ENCODE measurements at places on chromosomes 5 and 9. TPM values are rescaled to one million over a fixed set of nuclear protein-coding genes. Genes with fewer than 3 reads are reported as not detected.
A peak's percentile ranks its signal among the peaks of the same experiment; 100 is the strongest.

DNA sequence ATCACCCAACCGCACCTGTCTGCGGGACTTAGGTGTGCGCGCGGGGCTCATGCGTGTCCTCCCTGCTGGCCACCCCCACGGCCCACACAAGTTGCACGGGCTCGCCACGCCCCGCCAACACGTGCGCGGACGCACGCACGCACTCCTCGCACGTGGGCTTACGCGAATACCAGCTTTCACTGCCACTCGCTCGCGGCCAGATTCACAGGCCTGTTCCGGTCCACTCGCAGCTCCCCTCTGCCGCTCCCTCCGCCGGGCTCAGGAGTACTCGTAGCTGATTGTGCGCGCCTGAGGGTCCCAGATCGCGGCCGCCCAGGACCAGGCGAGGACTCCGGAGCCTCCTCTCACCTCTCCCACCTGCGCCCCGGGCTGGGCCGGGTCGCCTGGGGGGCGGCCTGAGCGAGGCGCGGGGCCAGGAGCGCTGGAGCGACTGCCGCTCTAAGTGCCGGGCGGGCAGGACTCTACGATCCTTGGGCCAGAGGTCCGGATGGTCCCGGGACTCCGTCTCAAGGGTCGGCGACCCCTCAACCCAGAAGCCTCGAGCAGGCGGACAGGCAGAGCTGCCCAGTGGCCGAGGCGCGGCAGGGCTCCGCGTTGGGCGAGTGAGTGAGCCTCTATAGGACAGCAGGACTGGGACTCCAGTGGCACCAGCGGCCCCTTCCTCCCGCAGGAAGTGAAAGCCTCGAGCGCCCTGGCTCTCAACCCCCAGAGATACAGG lies 3.4 kb downstream of the PCDHGC5 start:
- H3K27ac ChIP-seq, result no peak overlapping the region
- H3K4me1 ChIP-seq, result peaks cover 19% of the 10 kb centered on the region
- H3K36me3 ChIP-seq, result no peaks in the 10 kb centered on the region
- H3K4me3 ChIP-seq, result no peak overlapping the region

- DNase-seq, result peak; percentile 30
- H3K4me3 ChIP-seq, result no peak overlapping the region
- H3K27ac ChIP-seq, result peak overlapping the region; percentile 20
- H3K4me1 ChIP-seq, result peaks cover 8% of the 10 kb centered on the region
Measured at GRCh38 chr9:85431339-85432102, 310.2 kb downstream of the AGTPBP1 start.

GRCh38 chr5:78605611-78606010 lies 43.0 kb downstream of the LHFPL2 start:
- no peak overlapping the region for H3K4me3 ChIP-seq
- peaks cover 56% of the 10 kb centered on the region for H3K4me1 ChIP-seq
- no peaks in the 10 kb centered on the region for H3K36me3 ChIP-seq
- H3K27me3 ChIP-seq, result no peaks in the 10 kb centered on the region
- H3K27ac ChIP-seq, result peak overlapping the region; percentile 0
- DNase-seq, result no peak

- no peaks in the 10 kb centered on the region for H3K27me3 ChIP-seq
- no peak overlapping the region for H3K27ac ChIP-seq
- H3K4me1 ChIP-seq, result no peaks in the 10 kb centered on the region
- no peak overlapping the region for H3K4me3 ChIP-seq
- DNase-seq, result no peak
Measured at GRCh38 chr9:34205102-34205501, 26.3 kb downstream of the UBAP1 start.

DNA sequence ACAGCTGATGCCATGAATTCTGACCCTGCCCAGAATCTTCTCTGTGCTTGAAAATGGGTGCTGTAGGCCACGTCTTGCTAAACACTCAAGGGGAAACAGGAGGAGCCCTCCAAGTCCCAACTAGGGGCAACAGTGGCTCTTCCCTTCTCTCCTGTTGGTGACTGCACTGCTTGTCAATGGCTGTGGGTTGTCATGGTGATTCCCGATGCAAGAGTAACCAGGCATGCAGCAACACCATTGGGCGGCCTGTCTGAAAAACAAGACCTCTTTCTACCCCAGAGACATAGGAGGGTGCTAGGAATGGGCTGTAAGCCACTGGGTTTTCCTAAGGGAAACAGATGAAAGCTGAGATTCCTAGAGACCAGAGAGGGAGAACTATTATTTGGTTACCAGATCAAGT lies 201.7 kb upstream of the PANK3 start:
- H3K4me1 ChIP-seq, result no peaks in the 10 kb centered on the region
- H3K27ac ChIP-seq, result no peak overlapping the region
- no peaks in the 10 kb centered on the region for H3K27me3 ChIP-seq
- no peaks in the 10 kb centered on the region for H3K36me3 ChIP-seq
- no peak for DNase-seq

- H3K27me3 ChIP-seq, result no peaks in the 10 kb centered on the region
- no peaks in the 10 kb centered on the region for H3K36me3 ChIP-seq
- DNase-seq, result no peak
- H3K27ac ChIP-seq, result no peak overlapping the region
- no peak overlapping the region for H3K4me3 ChIP-seq
Measured at GRCh38 chr5:40600383-40600782, 79.3 kb upstream of the PTGER4 start.

GRCh38 chr5:103003872-103004271 lies 116.1 kb downstream of the GIN1 start:
- H3K4me1 ChIP-seq, result no peaks in the 10 kb centered on the region
- H3K4me3 ChIP-seq, result no peak overlapping the region
- no peaks in the 10 kb centered on the region for H3K36me3 ChIP-seq
- DNase-seq, result no peak
- no peak overlapping the region for H3K27ac ChIP-seq
- H3K27me3 ChIP-seq, result no peaks in the 10 kb centered on the region

DNA sequence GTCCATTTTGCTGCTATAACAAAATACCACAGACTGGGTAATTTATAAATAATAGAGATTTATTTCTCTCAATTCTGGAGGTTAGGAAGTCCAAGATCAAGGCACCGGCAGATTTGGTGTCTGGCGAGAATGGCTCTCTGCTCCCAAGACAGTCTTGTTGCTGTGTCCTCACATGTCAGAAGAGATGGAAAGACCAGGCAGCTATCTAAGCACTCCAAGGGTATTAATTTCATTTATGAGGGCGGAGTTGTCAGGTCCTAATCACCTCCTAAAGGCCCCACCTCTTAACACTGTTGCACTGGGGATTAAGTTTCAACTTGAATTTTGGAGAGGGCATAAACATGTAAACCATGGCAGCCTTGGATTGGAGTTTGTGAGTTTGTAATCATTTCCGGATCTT lies 30.3 kb downstream of the ADCY2 start:
- H3K4me3 ChIP-seq, result no peak overlapping the region
- no peak overlapping the region for H3K27ac ChIP-seq
- peaks cover 2% of the 10 kb centered on the region for H3K27me3 ChIP-seq
- DNase-seq, result no peak
- H3K36me3 ChIP-seq, result no peaks in the 10 kb centered on the region

GRCh38 chr5:42950456-42951292 lies 89.4 kb downstream of the ANXA2R start:
- no peak overlapping the region for H3K4me3 ChIP-seq
- H3K27me3 ChIP-seq, result no peaks in the 10 kb centered on the region
- H3K27ac ChIP-seq, result no peak overlapping the region

DNA sequence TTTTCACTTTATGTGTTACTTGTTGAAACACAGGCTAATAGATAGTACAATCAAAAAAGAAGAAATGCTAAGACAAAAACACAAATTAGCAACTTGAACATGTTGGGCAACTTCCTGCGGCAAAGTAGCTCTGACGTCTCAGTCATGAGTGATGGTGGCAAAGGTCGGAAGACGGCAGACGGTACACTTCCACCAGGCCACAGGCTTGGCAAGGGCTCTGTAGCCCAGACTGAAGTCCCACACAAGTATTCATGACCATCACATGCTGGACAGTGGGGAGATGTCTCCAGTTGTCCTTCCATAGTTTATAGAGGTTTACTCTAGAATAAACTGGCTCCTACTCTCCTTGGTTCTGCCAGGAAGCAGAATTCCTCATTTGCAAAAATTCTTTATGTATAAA lies 831.3 kb downstream of the MTRR start:
- DNase-seq, result no peak
- no peaks in the 10 kb centered on the region for H3K36me3 ChIP-seq
- no peak overlapping the region for H3K27ac ChIP-seq
- no peak overlapping the region for H3K4me3 ChIP-seq
- H3K4me1 ChIP-seq, result no peaks in the 10 kb centered on the region
- H3K27me3 ChIP-seq, result no peaks in the 10 kb centered on the region

GRCh38 chr5:180467989-180468731 lies 26.0 kb upstream of the CNOT6 start:
- no peak overlapping the region for H3K4me3 ChIP-seq
- H3K4me1 ChIP-seq, result no peaks in the 10 kb centered on the region
- no peak overlapping the region for H3K27ac ChIP-seq
- DNase-seq, result no peak
- H3K36me3 ChIP-seq, result no peaks in the 10 kb centered on the region

DNA sequence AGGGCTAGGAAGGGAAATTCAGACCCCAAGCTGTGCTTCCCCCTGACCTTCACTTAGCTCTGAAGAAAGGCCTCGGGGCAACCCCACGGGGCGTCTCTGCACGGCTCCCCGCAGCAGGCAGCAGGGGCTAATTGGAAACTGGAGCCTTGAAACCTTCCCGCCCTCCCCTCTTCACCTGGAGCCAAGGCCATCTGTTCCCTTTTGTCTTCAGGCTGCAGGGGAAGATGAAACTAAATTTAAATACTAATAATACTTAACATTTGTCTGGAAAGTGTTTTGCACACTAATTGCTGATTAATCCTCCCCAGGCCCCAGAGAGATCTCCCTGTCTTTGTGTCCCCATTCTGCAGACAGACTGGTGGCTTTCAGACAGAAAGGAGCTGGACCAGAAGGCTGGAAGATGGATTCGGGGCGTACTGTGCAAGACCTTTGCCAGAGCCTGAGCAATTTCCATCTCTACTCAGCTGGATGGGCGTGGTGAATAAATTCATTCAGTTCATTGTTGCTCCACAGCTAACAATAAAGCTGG lies 34.1 kb upstream of the CPLX2 start:
- DNase-seq, result no peak
- H3K4me3 ChIP-seq, result no peak overlapping the region
- H3K36me3 ChIP-seq, result no peaks in the 10 kb centered on the region

DNA sequence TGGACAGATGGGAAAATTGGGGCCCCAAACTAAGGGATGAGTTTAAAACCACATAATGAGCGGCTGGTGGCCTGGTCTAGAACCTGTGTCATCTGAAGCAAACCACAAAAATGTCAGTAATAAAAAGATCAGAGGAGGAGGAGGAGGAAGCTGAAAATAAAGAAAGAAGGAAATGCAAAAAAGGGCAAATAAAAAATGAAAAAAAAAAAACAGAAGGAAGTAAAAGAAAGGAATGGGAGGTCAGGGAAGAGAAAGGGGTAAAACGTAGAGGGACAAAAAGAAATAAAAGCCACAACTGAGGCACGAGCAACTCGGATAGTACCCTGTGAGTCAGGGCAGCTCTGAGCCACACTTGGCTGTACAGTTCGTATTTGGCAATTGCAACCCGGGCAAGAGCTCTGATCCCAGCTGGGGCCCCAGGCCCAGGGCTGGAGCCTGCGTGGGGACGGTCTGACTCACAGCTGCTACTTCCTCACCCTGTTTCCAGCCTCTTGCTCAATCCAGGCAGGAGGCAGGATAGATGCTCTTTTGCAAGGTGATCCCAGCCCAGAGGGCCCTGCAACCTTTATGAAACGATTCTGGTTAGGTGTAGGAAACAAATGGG lies 137.9 kb upstream of the TRIM32 start:
- H3K27me3 ChIP-seq, result no peaks in the 10 kb centered on the region
- H3K27ac ChIP-seq, result peak overlapping the region; percentile 70
- peak; percentile 87 for DNase-seq
- no peak overlapping the region for H3K4me3 ChIP-seq
- H3K36me3 ChIP-seq, result no peaks in the 10 kb centered on the region
- peaks cover 30% of the 10 kb centered on the region for H3K4me1 ChIP-seq

The PCDHGA5 gene
- total RNA-seq, result 0.20 TPM

The NIM1K gene
- not detected for total RNA-seq

The LIX1 gene
- 4.7 TPM for total RNA-seq

The LEAP2 gene
- total RNA-seq, result 22.6 TPM

The TAF7 gene
- 96.9 TPM for total RNA-seq

The FRMPD1 gene
- total RNA-seq, result 0.28 TPM

The MLANA gene
- not detected for total RNA-seq
